ENCODE measurements at places on chromosomes 2 and 18. TPM values are rescaled to one million over a fixed set of nuclear protein-coding genes. Genes with fewer than 3 reads are reported as not detected.

NEU2 gene
- not detected for total RNA-seq

IL1F10 gene
- not detected for total RNA-seq

ALLC gene
- total RNA-seq: not detected

CAVIN2 gene
- total RNA-seq: 16.2 TPM

TMEM198 gene
- total RNA-seq: 1.6 TPM

C1GALT1C1L gene
- total RNA-seq: not detected

SERPINB12 gene
- total RNA-seq: not detected

CXCR4 gene
- 8.1 TPM for total RNA-seq

UBE2E3 gene
- total RNA-seq: 54.6 TPM

IMPACT gene
- 30.8 TPM for total RNA-seq

MYOM1 gene
- 9.6 TPM for total RNA-seq

LYPD6B gene
- 1.7 TPM for total RNA-seq

GCG gene
- total RNA-seq: 55.9 TPM

MATN3 gene
- total RNA-seq: 0.42 TPM

ASTL gene
- total RNA-seq: 0.45 TPM

Data from left colon (tissue), 2 donors.